A549 treated with CORT108297 at 1 μM for 4 hours (cell line): ENCODE measurements at places on chromosomes 3 and 15. TPM values are rescaled to one million over a fixed set of nuclear protein-coding genes. Genes with fewer than 3 reads are reported as not detected.

The LYZL4 gene
- total RNA-seq, result not detected in 5 replicates

The SLC22A13 gene
- total RNA-seq, result 0.05 to 0.13 TPM (median 0.08 TPM) in 5 replicates

The PARP14 gene
- 7.9 to 11.8 TPM (median 9.1 TPM) in 5 replicates for total RNA-seq

The RTP1 gene
- total RNA-seq, result not detected in 5 replicates

The GAP43 gene
- total RNA-seq, result 0.06 to 0.08 TPM (median 0.06 TPM) in 4 of 5 replicates, not detected in the other

The TP63 gene
- 0.35 to 0.57 TPM (median 0.37 TPM) in 5 replicates for total RNA-seq
